ENCODE measurements at places on chromosomes 5 and 9.

- DNase-seq, result no peak
These were observed 79.2 kb downstream of the FREM1 start for GRCh38 chr9:14831074-14831473.

GRCh38 chr5:34833976-34834793 lies 4.8 kb upstream of the TTC23L start:
- no peak for DNase-seq

DNA sequence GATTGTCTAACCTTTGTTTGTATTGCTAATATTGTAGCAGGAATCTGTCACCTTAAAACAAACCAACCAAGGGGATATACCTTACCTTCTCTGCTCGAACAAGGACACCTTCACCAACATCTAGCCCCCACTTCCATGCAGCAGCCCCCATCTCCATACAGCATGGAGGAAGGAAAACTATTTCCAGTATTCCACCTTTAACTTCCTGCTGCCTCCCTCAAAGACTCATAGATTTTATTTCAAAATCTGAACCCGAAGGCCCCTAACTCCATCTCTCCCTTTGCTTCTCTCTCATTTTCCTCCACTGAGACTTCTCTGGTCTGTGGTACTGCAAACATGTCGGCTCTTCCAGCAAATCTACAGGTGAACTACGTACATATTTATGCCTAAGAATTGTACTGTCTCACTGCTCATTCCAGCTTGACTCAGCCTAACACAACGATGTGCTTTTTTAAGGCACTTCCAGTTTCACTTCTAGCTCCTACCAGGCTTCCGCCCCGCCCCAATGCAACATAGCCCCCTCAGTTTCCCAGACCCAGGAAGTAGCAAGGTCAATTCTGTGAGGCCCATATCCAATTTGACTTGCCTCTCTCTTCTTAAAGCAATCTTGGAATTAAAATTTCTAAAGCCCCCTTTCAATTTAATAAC lies 70.7 kb upstream of the RNF38 start:
- DNase-seq, result no peak

DNA sequence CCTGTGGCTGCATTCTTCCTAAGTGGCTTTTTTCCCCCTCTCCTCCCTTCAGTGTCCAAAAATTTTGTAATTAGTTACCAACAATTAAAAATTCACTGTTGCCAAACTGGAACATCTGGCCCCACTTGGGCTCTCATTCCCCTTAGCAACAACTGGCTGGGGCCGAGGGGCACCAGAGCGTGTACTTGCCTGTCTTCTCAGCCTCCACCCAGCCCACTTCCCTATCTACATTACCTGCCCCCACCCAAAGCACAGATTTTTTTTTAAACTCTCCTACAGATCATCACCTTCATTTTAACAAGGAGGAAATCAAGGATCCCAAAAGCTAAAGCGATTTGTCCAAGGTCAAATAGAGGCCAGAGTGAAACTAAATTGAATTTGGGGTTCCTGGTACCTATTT lies 278.8 kb downstream of the EBF1 start:
- no peak for DNase-seq

GRCh38 chr5:139283252-139284166 lies 10.0 kb upstream of the MATR3 start:
- no peak for DNase-seq

DNA sequence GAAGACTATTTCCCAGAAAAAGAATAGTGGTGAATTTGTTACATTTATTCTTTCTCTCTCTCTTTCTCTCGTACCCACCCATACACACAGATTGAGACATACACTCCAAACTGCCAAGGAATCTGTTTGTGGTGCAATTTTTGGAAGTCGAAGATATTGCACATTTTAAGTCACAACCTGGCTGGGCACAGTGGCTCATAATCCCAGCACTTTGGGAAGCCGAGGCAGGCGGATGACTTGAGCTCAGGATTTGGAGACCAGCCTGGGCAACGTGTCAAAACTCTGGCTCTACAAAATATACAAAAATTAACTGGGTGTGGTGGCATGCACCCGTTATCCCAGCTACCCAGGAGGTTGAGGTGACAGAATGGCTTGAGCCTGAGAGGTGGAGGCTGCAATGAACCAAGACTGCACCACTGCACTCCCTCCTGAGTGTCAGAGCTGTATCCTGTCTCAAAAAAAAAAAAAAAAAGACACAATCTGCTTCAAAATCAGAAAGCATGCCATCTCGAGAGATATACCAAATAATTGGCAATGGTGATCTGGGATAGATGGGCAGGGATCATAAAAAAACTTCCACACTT lies 19.2 kb upstream of the PLIN2 start:
- no peak for DNase-seq

- DNase-seq, result no peak
These were observed 6.2 kb downstream of the TMEM8B start for GRCh38 chr9:35835216-35835632.

GRCh38 chr5:148933903-148934432 lies 107.6 kb downstream of the ADRB2 start:
- no peak for DNase-seq

DNA sequence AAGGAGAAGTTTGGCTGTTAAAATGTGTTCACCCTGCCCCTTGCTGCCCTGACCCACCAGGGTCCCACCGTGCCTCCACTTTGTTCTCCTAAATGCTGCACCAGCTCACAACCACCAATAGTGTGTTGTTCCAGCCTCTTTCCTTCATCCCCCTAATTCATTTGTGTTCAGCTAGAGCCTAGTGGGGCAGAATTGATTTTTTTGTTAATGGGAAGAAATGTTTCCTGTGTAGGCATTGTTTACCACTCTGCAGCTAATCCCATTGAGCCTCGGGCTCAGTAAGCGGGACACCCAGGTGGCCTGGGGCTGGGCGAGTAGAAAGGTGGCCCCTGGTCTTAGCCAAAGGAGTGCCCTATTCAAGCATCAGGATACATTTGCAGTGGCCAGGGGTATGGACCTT lies 127.6 kb downstream of the MVB12B start:
- DNase-seq, result no peak

GRCh38 chr5:148729182-148729581 lies 74.9 kb upstream of the HTR4 start:
- no peak for DNase-seq
